C1 segment of cervical spinal cord (tissue), 14 donors: ENCODE measurements at places on chromosomes 5 and 9.

DNA sequence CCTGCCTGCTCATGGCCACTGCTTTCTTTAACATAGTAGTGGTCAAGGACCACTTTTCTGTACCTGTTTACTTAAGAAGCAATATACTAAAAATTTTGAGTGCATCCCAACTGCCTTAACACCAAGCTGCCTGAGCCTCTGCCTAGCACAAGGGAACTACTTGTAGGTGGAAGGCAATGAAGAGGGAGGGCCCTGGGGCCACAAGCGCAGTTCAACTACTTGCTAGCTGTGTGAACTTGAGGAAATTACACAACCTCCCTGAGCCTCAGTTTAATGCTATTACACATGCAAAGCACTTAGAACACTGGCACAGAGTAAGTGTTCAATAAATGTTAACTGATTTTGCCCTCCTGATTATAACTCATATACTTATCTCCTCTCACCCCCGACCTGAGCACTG, 6.3 kb downstream of the ARL15 start:
- no peak for DNase-seq

DNA sequence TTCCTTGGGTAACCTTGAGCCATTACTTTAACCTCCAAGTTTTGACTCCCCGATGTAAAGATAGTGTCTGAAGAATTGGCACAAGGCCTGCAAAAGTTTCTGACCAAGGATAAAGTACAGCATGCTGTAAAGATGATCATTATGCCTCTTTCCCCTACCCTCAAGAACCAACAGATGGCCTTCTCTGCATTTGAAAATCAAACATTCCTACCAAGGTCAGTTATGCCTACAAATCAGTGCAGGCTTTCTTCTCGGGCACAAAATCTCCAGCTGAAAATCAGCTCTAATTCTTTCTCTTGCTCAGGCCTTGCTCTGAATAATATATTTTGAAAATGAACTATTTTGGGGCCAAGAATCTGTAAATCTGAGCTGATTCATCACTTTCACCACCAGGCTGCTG, 59.7 kb downstream of the PPP2R2B start:
- no peak for DNase-seq

DNA sequence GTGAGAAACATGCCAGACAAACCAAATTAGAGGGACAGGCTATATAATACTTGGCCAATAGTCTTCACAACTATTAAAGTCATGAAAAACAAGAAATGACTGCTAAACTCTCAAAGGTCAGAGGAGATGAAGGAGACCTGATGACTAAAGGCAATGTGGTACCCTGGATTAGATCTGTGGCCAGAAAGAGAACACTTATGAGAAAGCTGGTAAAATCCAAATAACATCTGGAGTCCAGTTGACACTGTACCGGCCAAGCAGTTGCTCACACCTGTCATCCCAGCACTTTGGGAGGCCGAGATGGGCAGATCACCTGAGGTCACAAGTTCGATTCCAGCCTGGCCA, 24.4 kb downstream of the ATOX1 start:
- no peak for DNase-seq

DNA sequence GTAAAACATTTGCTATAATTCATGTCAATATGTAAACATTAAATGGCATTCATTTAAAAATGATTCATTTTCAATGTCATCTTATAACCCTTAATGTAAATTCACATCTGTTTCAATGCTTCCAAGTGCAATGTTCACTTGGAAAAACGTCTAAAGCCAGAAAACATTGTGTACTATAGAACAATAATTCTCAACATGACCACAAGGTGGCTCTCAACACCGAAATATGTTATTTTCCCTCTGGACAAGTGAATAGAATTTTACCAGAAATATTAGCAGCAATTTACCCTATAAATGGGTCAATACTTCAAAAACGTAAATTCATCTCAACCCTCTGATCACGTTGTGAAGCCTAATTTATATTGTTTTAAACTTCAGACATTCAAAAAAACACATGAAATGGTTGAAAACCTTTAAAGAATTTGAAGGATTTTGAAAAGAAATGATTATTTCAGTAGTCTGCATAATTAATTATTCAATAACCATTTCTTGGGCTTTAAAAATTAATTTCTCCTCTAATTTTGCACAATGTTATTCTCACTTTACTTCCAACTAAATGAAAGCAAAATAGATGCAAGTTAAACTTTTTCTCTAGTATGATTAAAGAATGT, 11.0 kb downstream of the CDH10 start:
- no peak for DNase-seq

DNA sequence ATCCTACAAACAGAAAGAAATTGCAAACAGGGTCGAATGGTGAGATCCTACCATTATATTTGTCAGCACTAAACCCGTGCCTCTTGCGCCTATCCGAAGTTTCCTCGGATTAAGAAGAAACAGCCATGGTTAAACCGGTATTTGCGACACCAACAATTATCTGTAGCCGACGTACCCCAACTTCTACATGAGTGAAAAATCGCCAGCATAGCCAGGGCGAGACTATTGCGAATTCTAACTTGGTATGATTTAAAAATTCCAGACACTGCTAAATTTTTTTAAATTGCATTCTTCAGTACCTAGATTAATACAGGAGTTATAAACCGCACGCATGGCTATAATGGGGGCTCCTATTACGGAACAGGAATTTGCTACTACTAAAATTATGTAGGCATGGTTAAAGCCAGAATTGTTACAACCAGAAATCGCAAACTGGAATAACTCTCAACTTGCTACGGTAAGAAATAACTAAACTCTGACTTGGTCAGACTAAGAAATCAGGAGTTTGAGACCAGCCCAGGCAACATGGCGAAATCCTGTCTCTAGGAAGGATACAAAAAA, 25.3 kb upstream of the ANXA2R start:
- DNase-seq, result no peak

GRCh38 chr5:66789434-66789833, 193.2 kb downstream of the MAST4 start:
- DNase-seq, result no peak

- no peak for DNase-seq
Measured at GRCh38 chr5:96455789-96456188, 22.7 kb upstream of the PCSK1 start.

GRCh38 chr5:135400866-135401265, 1.8 kb upstream of the MACROH2A1 start:
- no peak for DNase-seq

DNA sequence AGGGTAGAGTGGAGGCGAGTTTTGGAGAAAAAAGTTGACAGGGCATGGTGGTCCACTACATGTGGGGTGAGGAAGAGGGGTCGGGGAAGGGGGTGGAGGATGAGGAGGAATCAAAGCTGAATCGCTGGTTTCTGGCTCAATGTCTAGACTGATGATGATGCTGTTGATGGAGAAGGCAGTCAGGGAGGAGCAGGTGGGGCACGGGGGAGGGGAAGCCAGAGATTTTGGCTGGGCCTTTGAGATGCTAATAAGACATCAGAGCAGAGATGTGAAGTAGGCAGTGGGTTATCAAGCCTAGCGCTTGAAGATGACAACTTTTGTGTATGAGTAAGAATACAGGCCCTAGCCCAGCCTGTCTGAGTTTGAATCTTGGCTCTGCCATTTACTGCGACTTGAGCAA, 32.4 kb upstream of the TTC23L start:
- DNase-seq, result no peak

- DNase-seq, result no peak
Measured at GRCh38 chr5:176632745-176633144, 2.3 kb downstream of the EIF4E1B start.

- DNase-seq, result no peak
Measured at GRCh38 chr5:109956884-109957283, 267.2 kb downstream of the MAN2A1 start.

- DNase-seq, result no peak
Measured at GRCh38 chr9:127177231-127177630, 54.8 kb upstream of the ANGPTL2 start.

DNA sequence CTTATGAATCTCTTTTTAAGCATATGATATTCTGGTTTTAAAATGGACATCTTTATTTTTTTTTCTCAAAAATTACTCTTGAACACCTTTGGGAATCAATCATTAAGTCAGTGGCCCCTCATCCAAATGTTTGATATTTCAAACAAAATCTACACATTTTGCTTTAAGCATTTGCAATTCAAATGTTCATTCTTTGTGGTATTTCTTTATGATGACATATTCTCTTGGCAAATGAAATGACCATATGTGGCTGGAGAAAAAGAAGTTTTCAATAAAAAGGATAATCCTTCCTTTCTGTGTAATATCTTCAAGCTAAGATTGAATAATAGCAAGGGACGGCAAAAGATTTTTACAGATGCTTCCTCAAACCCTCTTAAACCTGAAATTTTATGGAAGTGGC, 420.8 kb downstream of the MTRR start:
- DNase-seq, result no peak

DNA sequence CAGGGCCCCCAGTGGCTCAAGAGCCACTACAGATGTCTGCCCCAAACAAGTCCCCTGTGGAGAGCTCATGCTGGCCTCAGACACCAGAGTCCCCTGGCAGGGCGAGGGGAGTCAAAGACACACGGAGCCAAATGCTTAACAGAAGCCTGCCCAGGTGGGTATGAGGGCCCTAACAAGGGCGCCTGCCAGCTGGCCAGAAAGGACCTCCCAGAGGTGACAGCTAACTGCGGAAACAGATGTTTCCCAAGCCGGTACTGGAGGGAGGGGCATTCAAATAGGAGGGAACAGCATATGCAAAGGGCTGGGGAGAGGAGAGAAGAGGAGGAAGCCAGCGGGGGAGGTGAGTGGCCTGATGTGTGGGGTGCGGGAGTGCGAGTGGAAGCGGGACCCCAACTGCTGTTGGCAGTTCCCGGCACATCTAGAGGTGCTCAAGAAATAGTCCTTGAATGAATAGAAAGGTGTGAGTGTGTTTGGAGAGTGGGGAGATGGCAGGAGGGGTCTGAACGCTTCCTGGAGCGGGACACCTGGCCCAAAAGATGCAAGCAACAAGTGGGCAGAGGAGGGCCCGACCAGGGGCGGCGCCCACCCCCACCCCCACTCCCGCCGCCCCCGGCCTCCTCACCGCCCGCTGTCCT, 824 bp downstream of the MXD3 start:
- no peak for DNase-seq
